ENCODE measurements at places on chromosomes 7 and 10.

- no peak for DNase-seq
Measured at GRCh38 chr10:118358327-118358726, 16.2 kb upstream of the FAM204A start.

- no peak for DNase-seq
Measured at GRCh38 chr10:118856106-118856505, 101.3 kb upstream of the CACUL1 start.

DNA sequence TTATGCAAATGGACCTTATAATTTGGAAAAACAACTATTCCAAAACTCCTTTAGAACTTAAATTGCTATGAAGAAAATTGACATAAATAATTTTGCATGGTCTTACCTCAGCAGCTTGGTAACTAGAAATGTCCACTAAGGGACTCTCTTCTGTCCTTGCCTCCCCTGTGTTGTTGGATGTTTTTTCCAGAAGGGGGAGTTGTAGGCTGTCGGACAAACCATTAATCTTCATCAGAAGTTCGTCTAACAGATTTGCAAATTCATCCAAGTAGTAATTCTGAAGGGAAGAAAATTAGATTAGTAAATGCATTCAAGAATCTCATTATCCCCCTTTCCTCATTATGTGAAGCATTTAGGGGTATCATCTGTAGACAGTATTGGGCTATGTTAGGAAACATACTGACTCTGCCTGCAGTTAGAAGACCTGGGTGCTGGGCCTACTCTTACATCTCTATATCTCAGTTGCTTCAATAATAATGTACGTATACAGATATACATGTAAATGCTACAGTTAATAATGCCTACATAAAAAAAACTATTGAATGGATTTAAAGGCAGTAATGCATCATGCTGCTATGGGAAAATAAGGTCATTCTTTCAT lies 155.6 kb downstream of the PKD1L1 start:
- no peak for DNase-seq

DNA sequence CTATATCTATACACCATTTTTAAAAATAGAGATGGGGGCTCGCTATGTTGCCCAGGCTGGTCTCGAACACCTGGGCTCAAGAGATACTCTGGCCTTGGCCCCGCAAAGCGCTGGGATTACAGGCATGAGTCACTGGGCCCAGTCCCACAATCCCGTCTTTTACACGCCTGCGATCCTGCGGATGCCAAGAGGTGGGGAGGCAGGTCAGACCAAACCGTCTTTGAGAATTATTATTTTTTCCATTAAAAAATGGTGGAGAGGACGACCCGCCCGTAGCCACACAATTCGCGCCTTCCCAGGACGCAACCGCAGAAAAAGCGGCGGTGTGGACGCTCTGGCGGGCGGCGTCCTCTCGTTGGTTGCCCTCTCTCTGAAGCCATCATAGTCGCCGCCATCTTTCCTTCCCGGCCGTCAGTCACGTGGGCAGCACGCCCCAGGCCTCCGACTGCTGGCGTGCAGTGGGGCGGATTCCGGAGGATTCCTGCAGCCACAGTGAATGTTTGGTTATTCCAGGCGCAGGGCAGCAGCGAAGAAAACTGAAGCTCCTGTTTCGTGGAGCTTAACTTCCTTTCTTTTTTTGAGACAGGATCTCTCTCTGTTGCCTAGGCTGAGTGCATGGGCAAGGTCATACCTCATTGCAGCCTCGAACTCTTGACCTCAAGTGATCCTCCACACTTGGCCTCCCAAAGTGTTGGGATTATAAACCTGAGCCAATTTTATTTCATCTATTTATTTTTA lies 9.9 kb upstream of the EPHB4 start:
- DNase-seq: peak; percentile 61

DNA sequence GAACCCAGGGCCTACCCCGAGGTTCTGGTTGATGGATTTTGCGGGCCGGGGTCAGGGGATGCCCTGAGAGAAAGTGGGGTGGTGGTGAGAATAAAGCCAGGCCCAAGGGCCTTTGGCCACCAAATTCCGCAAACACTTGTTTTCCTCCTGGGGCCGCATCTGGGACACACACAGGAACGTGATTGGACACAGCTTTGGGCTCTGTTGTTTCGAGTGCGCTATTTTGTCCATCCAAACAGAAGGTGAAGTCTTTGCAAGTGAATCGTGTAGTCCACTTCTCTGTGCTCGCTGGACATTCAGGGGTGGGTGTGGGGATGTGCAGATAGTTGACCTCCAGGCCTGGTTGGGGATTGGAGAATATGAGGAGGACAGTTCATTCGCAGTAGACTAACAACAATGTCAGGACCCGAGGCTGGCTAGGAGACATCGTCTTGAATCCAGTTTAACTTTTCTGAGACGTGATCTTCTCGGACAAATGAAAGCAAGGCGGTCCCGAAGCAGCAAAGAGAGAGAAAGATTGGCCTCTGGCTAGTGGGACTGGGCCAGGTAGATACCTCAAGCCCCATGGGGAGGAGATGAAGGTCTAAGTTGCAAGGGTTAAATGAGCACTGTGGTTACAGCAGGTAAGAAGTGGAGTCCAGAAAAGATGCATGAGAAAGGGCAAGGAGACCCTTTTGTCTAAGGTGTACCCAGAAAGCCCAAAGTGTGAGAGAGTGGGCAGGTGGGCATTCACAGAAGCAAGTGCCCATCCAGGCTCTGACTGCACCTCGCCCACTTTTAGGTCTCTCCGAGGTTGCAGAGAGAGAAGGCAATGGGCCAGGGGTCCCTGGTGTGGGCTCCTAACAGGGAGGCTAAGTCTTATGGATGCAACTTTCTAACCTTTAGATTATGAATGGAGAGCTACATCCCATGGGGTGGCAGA lies 764 bp upstream of the FAM131B start:
- no peak for DNase-seq

DNA sequence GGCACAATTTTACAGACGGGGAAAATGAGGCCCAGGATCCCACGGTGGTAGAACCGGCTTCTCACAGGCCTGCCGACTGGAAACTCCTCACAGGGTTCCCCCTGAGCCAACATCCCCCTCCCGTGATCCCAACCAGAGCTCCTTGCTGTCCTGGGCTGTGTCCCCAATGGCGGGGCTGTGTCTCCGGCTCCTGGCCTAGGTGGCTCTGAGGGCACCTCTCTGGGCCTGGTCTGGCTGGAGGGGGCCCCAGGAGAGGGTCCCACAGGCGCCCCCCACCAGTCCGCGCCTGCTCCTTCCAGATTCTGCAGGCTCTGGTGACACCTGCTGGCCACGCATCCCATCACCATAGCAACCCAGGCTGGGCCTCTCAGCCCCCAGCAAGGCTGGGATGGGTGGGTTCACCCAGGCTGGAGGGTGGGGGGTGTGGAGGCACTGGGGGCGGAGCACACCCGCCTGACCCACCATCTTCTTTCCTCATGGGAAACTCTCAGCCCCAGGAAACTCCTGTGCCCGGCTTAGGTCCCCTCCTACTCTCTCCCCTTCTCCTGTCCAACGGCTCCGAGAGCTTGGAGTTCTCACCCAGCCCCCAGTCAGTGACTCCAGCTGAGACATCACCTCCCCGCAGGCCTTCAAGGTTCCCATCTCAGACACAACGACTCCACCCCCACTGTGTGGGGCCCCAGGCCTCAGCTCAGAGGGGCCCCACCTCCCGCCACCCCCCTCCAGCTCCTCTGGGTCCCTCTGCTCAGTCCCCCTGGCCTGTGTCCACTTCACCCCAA lies 27.1 kb upstream of the TNRC18 start:
- DNase-seq: no peak

DNA sequence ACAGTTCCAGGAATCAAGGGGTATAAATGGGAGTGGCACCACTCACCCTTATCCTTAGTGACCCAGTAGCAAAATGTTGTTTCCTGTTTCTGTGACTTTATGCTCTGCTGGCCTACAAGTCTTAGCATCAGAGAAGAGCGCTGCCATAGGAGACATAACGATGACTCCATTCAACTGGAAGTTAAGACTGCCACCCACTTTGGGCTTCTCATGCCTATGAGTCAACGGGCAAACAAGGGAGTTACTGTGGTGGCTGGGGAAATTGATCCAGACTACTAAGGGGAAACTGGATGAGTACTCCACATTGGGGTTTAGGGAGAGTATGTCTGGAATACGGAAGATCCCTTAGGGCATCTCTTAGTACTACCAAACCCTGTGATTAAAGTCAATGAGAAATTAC lies 40.6 kb upstream of the PIK3CG start:
- no peak for DNase-seq

GRCh38 chr7:131501422-131501821 lies 55.0 kb downstream of the PODXL start:
- DNase-seq: no peak

DNA sequence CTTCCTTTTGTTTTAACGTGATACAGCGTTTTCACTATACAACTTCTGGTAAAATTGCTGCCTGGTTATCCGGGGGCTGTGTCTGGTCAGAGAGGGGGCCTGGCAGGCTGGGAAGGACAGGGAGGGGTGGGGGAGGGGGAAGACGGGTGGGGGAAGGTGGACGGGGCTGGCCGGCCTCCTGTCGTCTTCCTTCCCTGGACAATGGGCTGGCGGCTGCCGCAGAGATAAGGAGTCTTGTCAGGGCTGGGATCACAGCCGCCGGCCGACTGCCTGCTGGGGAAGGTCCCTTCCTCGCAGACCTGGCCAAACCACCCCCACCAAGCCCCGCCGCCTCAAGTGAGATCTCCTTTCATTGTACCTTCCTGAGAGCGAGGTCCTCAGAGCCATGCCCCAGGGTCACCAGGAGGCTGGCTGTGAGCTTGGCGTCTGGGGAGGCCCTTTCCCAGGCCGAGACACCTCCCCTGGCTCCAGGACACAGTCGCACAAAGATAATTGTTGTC lies 151.2 kb upstream of the TNRC18 start:
- no peak for DNase-seq

GRCh38 chr7:76294344-76295024 lies 8.0 kb upstream of the HSPB1 start:
- DNase-seq: no peak

DNA sequence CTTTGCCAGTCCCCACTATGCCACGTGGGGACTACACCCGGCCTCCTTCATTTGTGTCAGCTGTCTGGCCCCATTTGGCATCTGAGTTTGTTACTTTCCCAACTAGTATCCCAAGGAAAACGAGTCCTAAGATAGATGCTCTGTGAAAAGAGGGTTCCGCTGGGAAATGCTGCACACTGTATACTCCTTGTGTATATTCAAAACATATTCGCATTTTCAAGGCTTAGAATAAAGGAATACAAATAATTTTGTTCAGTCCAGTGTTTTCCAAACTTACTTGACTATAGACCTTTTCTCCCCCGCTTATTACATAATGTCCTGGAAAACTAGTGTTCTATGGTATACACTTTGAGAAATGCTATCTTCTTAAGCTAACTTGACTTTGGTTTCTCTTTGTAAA lies 167.8 kb upstream of the IMMP2L start:
- no peak for DNase-seq

Data from NCI-H2029 treated with DMSO at 0.1 percent for 48 hours (cell line).